ENCODE measurements at places on chromosomes 3 and 15.

DNA sequence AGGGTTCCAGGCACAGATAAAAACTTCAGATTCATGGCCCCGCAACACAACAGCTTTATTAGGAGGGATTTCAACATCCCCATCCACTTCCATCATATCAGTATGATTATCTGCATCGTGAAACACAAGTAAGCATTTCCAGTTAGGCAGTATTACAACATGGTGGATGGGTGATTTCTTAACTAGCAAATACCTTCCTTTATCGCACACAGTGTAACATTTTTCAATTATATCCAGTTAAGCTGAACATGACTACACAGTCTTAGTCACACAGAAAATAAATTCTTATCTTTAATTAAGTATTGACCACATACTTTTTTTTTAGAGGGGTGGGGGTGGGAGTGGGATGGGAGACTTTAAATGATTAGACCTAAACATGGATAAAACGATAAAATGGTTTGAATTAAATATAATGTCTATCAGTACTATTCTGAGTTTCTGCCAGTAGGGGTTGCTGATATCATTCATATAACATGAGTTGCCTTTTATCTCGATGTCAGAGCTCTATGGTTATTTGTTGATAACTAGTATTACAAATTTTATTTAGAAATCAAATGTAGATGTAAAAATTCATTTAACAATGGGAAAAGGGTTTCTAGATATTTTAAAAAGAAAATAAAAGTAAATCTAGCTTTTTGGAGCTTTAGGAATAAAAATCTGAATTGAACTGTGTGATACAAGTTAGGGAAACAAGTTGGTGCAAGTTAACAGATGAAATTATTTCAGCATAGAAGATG, 146.6 kb downstream of the TBL1XR1 start:
- DNase-seq: no peak

GRCh38 chr15:95860406-95860805, 470.1 kb upstream of the NR2F2 start:
- no peak for DNase-seq

DNA sequence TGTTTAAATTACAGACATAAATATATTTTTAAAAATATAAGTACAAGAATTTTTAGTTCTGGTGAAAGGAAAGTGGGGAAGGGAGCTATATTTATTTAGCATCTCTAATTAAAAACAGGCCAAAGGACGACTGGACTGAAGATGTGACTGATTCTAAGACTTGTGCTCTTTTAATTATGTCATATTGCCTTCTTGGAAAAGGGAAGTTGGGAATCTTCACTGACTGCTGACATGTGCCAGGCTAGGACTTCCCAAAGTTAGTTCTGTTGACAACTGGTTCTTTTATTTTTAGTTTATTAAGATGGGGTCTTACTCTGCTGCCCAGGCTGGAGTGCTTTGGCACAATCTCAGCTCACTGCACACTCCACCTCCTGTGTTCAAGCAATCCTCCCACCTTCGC, 13.5 kb downstream of the CNOT10 start:
- no peak for DNase-seq

DNA sequence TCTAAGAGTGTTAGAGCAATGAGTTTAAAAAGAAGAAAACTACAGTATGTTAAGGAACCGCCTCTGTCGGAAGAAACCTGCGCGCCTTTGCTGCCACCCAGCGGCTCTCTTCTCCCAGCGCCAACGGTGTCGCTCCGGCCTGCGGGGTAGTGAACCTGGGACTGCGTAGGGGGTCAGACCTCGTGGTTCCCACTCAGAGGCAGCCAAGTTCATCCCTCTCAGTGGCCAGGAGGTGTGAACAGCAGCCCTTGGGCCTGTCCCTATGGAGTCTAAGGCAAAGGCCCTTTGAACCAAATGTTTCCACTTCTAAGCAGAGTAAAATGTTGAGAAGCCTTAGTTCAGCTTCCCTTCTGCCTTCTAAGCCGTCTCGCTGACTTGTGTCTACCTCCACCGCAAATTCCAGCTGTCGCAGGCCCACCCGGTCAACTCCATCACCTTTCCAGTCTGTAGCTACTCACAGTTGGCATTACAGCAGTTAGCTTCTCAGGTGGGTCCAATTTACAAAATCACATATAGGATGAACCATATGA, 980 bp upstream of the RAB27A start:
- no peak for DNase-seq

GRCh38 chr3:157046520-157046919, 113.4 kb downstream of the CCNL1 start:
- no peak for DNase-seq

GRCh38 chr3:140011611-140012277, 76.8 kb downstream of the CLSTN2 start:
- DNase-seq: no peak

DNA sequence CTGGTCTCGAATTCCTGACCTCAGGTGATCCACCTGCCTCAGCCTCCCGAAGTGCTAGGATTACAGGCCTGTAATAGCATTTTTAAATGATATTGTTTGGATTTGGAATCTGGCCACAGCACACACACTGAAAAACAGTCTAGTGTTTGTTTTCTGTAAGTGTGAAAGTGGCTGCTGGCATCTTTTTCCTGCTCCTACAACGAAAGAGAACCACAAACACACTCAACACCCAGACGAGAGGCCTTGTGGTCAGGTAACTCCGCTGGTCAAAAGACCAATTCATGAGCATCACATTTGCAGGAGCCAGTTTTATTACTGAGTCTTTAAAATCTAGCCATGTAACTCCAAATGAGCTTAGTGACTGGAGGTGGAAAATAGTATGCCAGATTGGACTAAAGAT, 50.2 kb downstream of the IMPG2 start:
- DNase-seq: no peak

DNA sequence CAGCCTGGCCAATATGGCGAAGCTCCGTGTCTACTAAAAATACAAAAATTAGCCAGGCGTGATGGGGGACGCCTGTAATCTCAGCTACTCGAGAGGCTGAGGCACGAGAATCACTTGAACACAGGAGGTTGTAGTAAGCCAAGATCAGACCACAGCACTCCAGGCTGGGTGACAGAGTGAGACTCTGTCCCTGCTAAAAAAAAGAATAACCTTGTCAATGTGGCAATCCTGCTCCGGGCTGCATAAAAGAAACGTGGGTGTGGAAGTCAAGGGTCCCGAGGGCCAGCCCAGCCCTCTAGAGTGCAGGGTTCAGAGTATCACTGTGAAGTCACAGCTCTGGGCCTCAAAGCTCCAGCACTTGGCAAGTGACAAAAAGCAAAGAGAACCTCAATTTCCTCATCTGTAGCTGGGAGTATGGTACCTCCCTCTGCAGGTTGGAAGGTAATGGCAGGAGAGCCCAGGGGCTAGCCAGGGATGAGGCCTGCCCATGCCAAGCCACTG, 73.5 kb upstream of the IQSEC1 start:
- no peak for DNase-seq

DNA sequence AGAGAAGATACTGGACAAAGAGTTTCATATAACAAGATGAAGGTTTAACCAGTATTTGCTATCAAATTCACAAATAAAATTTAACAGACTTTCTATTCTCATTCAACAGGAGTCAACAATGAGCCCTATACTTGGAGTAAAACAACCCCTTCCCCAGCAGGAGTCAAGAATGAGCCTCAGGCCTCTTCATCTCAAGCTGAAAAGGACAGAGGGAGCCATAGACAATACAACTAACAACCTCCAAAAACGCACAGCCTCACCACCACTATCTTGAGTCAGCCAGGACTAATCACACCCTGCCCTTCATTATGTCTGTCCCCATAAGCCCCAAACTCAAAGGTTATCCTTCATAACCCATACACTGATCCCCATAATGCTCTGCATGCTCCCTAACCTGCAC, 36.4 kb downstream of the ETFA start:
- DNase-seq: no peak

GRCh38 chr15:99467853-99468464, 97.8 kb upstream of the MEF2A start:
- no peak for DNase-seq

GRCh38 chr15:41872166-41872747, 21.6 kb downstream of the SPTBN5 start:
- no peak for DNase-seq

GRCh38 chr3:72380193-72380592, 468.1 kb downstream of the SHQ1 start:
- no peak for DNase-seq

DNA sequence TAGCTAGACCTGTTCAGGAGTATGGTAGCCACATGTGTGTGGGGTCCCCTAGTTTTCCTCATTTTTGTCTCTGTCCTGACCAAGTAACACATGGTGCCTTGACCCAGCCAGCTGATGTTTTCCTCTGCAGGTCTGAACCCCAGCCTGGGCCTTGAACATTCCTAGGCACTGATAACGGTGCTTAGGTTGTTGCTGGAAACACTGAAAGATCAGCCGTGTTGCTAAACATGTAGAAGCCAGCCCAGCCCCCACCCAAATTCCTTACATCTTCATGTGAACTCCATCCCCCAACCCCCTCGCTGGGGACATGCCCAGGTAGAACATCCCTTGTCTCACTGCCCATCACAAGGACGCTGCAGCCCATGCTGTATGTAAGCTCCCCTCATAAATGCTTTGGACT, 18.7 kb downstream of the RTP3 start:
- no peak for DNase-seq

GRCh38 chr15:76328958-76329357, 7.6 kb upstream of the ISL2 start:
- DNase-seq: no peak

DNA sequence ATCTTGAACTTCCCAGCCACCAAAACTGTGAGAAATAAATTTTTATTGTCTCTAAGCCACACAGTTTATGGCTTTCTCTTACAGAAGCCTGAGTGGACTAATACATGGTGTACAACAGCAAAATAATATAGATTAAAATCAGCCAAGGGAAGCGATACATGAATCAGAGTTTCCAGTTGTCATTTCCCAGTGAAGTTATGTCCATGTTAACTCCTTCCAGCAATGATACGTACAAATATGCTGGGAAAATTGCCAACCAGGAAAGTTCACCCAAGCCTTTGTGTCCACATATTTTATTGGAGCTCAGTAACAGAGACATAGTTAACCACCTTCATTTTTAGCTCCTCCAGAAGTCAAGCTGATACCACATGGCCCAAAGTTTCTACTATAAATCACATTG, 280.9 kb upstream of the KCNMB2 start:
- DNase-seq: no peak

DNA sequence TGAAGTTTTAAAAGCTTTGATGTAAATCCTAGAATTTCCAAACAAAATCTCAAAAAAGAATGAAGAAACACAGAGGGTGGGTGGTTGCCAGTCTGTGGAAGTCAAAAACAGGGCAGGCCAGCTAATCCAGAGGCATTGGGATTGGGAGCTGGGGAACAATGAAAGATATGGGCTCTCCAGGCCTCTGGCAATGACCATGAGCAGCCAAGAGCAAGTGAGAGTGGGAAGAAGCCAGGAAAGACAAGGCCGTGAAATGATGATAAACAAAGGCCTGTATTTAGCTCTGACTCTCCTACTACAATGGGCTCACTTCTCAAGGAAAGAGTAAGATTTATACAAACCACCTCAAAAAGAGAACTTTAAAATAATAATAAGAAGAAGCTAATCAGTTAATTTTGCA, 248.5 kb downstream of the ZMAT3 start:
- DNase-seq: no peak

- DNase-seq: no peak
Measured at GRCh38 chr3:116291141-116291540, 154.1 kb downstream of the LSAMP start.

- peak; percentile 77 for DNase-seq
Measured at GRCh38 chr3:72582211-72582878, 265.9 kb downstream of the SHQ1 start.
